NCI-H2081 (cell line): ENCODE measurements at places on chromosomes 6 and 20.

DNA sequence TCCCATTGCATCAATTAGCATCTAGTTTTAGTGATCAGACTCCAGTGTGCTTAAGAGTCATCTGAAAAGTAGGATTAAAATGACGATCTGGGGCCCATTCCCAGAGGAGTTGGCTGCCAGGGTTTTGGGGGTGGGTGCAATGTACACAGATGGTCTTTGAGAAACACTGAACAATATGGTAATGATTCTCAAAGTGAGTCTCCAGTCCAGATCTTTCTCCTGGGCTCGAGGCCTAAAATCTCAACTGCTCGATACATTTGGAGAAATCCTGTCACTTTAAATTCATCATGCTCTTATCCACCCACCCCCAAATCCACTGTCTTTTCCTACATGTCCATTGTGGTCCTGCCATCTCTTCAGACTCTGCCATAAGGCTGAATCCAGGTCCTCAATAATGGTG, 80.7 kb upstream of the MYLIP start:
- no peak for DNase-seq

- peak; percentile 61 for DNase-seq
Measured at GRCh38 chr6:81614292-81614691, 138.2 kb downstream of the TENT5A start.

GRCh38 chr6:31068669-31069340, 43.6 kb downstream of the C6orf15 start:
- DNase-seq: peak; percentile 24

GRCh38 chr20:1371202-1371782, 21.6 kb downstream of the FKBP1A start:
- DNase-seq: no peak

DNA sequence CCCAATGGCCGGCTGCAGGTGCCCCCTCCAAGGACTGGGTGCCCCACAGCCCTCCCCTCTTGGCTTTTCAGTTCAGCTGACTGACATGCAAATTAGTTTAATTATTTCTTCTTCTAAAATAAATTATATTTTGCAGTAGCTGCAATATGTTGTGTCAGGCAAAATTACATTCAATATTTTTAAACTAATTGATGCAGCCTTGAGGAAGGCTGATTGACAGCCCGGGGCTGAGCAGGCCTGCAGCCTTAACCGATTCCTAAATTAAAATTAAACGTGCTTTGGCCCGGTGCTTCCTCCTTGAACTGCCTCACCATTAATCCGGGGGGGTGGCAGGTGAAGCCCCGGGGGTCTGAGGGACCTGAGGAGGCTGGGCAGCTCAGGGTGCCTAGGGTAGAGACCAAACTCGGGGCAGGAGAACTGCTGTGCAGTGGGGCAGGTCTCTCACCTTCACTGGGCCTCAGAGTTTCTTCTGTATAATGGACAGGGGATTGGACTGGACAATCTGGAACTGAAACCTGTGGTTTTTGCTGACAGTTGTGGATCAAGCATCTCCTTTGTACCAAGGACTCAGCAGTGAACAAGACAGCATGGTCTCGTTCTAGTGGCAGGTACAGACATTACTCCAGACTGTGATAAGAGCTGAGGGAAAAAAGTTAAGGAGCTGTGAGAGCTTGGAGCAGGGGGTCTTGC, 72.5 kb downstream of the CD40 start:
- no peak for DNase-seq

GRCh38 chr6:130138116-130138908, 84.4 kb downstream of the SAMD3 start:
- DNase-seq: no peak

DNA sequence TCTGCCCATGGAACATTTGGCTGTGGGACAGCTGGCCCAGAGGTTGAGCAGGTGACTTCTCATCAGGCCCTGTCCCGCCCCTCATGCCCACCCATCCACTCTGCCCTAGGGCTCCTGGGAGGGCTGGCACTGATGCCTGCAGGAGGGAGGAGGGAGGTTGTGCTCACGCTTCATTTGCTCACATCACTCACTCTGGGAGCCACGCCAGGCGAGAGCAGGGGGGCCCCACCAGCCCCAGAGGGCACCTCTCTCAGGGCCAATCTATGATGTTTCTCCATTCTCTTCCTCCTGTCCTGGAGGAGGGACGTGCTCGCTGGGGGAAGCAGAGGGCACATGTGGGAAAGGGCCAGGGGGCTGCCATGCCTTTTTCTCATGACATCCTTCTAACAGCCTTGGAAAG, 10.9 kb upstream of the GLP1R start:
- DNase-seq: no peak

DNA sequence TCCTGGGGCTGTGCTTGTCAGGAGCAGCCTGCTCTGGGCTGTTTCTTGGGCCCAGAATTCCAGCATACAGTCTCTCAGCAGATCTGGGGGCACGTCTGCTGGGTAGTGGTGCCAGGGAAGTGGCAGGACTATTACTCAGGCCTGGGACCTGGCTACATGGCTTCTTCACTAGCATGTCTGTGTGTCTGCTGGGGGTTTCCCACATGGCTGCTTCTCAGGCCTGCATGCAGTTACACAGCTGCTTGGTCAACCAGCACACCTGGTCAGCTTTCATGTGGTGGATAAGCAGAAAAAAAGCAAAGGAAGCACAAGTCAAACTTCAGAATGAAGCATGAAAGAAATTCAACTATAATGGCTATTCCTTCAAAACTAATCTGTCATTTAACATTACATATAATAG, 316.2 kb upstream of the NOX3 start:
- DNase-seq: no peak

- DNase-seq: no peak
Measured at GRCh38 chr6:22878324-22878701, 308.9 kb downstream of the HDGFL1 start.
